ENCODE measurements at places on chromosomes 5 and 9. TPM values are rescaled to one million over a fixed set of nuclear protein-coding genes. Genes with fewer than 3 reads are reported as not detected.

- DNase-seq, result no peak
Observed at GRCh38 chr5:128491291-128491690, 46.8 kb downstream of the FBN2 start.

GRCh38 chr5:132812123-132812765 lies 858 bp upstream of the SOWAHA start:
- DNase-seq, result no peak

DNA sequence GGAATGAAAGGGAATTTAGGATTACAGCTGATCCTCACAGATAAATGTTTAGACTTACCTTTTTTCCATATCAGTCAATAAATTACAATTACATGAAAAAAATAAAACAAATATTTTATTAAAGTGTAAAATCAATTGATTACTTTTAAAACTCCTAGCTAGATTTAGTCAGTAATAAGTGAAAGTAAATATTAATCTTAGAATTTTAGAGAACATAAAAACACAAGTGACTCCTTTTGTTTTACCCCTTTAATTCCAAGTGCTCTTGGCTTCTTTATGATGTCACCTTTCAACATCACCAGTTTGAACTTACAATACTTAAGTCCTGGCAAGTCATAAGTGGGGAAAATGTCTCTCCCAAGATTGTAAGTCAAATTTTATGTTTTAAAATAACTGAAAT lies at the start of gene CYLC2:
Gene CYLC2 (plus strand): TSS at position 301 of the 400 bp plus-strand sequence. CDS start 48 bp downstream, at position 349.
- no peak for DNase-seq

DNA sequence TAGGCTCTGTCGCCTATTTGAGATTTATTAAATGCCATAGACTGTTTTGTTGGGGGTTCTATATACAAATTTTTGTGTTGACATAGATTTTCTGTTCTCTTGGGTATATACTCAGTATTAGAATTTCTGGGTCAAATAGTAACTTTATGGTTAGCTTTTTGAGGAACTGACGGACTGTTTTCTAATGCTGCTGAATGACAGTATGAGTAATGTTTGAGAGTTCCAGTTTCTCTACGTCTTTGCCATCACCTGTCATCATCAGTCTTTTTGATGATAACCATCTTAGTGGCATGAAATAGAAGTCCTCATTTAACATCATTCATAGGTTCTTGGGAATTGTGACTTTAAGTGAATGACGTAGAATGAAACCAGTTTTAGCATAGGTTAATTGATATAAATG lies 60.1 kb downstream of the CCDC171 start:
- no peak for DNase-seq

GRCh38 chr5:176621661-176622079 lies 8.7 kb downstream of the SNCB start:
- DNase-seq, result no peak

DNA sequence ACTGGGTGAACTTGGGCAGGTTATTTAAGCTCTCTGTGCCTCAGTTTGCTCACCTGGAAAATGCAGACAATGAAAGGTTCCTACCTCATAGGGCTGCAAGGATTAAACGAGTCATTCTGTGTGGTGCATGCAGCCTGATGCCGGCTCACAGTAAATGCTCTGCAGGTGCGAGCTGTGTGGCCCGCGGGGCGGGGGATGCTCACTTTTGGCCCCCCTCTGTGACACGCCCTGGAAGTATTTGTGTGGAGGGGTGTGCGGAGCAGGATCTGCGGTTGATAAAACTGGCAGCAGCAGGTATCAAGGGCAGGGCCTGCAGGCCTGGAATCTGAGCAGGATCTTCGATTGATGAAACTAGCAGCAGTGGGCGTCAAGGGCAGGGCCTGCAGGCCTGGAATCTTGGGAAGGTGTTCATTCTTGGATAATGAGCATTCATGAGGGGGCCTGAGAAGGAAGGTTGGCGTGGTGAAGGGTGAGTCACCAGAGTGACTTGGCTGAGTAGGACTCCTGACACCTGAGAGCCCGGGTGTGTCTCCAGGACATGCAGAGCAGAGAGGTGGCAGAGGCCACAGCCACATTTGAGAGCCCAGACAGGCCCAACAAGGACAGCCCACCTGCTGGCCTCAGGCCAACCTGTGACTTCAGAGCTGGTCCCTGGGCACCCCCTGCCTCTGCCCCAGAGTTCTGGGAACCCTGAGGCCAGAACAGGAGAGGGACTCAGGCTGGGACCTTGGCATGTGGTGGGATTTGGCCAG lies 11.9 kb downstream of the UNC5A start:
- peak; percentile 59 for DNase-seq

DNA sequence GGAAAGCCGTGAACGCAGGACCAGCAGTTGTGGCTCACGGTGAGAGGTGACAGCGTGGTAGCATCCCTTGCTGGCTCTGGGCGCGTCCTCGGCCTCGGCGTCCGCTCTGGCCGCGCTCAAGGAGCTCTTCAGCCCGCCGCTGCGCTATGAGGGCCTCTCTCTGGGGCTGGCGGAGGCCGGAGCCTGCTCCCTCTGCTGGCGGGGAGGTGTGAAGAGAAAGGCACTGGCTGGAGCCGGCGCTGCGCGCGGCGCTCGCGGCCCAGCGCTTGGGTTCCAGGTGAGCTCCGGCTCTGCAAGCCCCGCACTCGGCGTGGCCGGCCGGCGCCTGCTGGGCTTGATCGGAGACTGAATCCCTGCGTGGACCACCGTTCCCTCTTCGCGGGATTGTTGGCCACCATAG lies 705.6 kb downstream of the SEMA5A start:
- DNase-seq, result no peak

DNA sequence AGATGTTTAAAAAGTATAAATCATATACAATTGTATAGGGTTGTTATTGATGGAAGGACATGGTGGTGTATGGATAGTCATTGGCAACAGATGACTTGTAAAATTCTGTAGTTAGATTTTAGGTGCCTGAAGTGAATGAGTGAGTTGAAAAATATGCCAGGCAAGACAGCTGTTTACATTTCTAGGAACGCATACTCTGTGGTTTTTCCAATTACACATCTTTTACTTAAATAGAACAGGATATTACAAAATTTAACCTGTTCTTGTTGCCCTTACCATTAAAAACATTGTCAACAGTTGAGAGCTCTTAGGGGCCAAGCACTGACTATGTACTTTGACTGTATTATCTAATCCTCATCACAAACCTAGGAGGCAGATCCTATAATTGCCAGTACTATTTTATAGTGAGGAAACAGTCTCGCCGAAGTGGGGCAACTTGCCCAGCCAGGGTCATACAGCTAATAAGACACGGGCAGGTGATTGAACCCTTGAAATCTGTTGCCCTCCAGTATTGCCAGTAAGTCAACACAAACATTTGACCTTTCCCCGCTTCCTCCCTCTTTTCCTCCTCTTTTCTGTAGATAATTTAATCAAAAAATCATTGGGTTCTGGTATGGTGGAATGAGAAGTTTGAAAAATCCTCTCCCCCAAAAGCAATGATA lies 88.6 kb downstream of the MACROH2A1 start:
- DNase-seq, result no peak

- DNase-seq, result no peak
Observed at GRCh38 chr9:125816321-125816720, 69.1 kb downstream of the PBX3 start.

GRCh38 chr9:36345103-36345846 lies 54.8 kb downstream of the RNF38 start:
- no peak for DNase-seq

DNA sequence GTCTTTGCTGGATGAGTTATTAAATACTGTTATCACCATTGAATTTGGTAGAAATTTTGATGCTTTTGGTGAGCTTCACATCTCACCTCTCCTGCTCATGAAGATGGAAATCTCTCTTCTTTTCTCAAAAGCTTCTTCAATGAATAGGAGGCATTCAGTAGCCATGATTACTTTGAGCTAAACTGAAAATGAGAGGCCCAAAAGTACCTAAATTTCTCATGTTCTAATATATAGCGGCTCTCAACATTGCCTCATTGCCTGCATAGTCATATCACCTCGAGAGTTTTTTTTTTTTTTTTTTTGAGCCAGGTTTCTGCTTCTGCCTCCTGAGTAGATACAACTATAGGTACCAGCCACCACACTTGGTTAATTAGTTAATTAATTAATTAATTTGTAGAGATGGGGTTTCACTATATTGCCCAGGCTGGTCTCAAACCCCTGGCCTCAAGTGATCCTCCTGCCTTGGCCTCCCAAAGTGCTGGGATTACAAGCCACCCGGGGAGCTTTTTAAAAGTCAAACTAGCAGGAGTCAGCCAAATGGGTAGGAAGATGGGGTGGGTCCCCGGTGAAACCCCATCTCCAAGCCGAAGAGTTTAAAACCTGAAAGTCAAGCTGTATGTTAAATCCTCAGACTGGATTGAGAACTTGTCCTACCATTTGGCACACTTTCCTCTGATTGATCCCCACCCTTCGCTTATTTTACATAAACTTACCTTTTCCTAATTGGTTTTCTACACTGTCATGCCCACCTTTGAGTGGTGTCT lies 169.0 kb downstream of the DOCK2 start:
- DNase-seq, result no peak

DNA sequence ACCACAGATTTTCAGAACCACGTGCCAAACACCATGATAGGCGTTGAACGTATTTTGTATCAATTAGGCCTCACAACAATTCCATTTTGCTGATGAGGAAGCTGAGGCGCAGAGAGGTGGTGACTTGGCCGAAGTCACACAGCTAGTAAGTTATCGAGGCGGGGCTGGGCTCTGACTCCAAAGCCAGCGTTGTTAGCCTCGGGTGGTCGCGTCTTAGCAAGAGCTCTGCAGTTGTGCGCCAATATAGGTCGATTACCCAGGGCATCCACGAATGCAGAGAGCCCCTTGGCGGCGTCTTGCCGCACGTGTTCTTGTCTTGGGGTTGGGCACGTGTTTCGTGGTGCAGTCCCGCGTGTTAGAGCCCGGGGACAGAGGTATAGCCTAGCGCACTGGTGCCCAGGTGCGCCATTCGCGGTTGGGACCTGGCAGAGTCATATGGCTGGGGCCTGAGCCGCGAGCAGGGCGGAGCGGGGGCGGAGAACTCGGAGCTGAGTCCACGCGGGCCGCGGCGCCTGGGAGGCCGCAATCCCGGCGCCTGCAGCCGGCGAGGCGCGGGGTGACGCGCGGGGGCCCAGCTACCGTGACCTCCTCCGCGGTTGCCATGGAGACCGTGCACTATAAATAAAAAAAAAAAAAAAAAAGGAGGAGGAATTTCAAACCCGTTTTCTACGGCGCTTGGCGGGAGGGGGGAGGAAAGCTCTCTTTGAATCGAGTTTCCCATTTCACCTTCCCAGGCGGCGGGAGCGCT lies 62.3 kb downstream of the CXXC5 start:
- peak; percentile 74 for DNase-seq

- DNase-seq, result no peak
Observed at GRCh38 chr5:133939668-133940067, 28.8 kb downstream of the C5orf15 start.

- DNase-seq, result no peak
Observed at GRCh38 chr5:172533399-172534228, 79.3 kb upstream of the SH3PXD2B start.

GRCh38 chr5:5787373-5787772 lies 364.9 kb downstream of the ICE1 start:
- DNase-seq, result no peak

GRCh38 chr5:157648275-157648990 lies 3.8 kb downstream of the SOX30 start:
- DNase-seq, result no peak

GRCh38 chr5:123085638-123086286 lies 3.3 kb upstream of the PRDM6 start:
- no peak for DNase-seq

- no peak for DNase-seq
Observed at GRCh38 chr9:111961575-111961974, 65.0 kb downstream of the UGCG start.

DNA sequence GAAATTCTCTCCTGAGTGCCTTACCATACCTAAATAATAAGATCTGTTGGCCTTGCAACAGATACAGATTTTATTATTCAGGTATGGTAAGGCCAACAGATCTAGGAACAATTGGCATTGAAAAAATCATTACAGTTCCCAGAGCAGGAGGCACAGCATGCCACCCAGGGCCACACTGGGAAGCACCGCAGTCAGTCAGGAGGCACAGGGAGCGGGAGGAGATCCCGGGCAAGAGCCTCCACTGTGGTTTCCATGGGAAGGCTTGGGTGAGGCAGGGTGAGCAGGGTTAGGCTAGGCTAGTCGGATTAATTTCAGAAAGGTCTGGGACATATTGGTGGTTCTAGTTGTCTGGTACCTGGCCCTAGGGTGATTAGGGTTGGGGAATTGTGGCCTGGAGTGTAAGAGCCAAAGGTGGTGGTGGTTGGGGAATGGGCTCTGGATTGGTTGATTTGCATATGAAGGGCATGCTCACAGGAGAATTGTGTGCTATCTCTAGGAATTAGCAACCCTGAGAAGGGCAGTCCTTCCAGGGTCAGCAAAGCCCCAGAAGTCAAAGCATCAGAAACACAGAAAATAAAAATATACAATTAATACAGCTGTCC lies 111.4 kb downstream of the PDE8B start:
- no peak for DNase-seq

DNA sequence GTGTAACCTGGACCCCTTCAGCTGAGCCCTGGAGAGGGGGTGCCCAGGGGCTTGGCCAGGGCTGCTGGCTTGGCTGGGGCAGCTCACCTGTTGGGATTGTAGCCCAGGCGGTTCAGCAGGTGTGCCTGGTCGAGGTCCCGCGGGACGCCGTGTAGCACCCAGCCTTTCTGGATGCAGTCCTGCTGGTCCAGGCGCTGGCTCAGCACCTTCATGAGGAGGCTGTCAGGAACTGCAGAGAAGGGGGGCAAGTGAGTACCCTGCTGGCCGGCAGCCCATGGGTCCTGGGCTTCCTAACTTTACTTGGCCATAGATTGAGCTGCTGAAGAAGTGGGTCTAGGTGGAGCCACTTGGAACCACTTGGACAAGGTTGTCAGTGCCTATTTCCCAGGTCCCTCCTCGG lies 85.5 kb downstream of the AK8 start:
- no peak for DNase-seq

DNA sequence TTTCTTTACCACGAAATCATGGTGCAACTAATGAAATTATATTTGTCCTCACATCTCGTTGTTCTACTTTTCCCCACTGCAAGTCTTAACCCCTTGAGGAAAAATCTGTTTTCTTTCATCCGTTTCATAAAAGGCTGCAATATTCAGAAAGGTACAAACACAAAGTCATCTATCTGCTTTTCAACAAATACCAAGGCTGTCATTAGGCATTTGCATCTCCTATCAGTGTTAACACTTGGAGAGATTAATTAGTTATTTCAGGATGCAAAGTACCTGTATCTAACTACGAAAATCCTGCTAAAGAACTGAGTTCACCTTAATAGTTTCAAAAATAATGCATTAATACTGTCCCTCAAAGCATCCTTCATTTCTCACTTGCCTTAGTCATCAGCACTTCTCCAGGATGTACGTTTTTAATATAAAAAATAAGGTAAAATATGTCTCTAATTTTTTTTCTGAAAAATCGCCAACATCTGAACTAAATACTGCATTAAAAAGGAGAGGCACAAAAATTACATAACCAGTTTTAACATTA lies 1.8 kb downstream of the ARRDC3 start:
- no peak for DNase-seq

Gene GFRA3
- total RNA-seq, result 2.4 TPM

Gene ARL10
- total RNA-seq, result 2.3 TPM

Gene PALM2AKAP2
- 0.54 TPM for total RNA-seq

Gene SPACA9
- total RNA-seq, result 0.64 TPM

Gene BTNL9
- total RNA-seq, result 8.4 TPM

Gene LCN12
- 20.0 TPM for total RNA-seq

Gene INSL6
- not detected for total RNA-seq

Gene GZMA
- not detected for total RNA-seq

Gene SLC23A1
- 20.4 TPM for total RNA-seq

Gene UNC5A
- total RNA-seq, result 0.14 TPM
